ENCODE measurements at places on chromosomes 6 and 20.

GRCh38 chr6:71033171-71033570 lies 76.3 kb upstream of the B3GAT2 start:
- no peak for DNase-seq

DNA sequence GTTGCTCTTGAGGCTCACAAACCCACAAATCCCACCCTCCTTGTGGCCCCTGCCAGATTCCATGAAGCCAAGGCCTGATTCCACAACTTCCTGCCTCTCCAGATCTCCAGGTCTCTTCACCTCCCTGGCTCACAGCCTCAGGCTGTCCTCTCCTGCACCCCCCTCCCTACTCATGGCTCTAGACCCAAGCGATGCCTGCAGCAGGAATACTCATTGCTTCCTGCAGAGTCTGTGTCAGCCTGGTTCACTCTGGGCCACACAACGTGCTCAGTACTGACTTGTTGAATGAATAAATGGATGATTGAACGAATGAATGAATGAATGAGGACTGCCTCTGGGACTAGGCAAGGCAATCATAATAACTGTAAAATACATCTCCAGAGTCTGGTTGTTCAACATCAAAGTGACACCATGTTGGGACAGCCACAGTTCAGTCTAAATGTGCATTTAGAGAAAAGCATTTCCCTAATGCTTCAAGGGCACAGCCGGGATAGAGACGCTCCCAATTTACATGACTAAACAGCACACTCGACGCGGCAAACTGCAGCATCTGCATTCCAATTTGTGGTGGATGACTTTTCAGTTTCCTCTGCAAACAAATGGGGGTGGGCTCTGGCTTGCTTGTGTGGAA lies 139.9 kb downstream of the GRM4 start:
- DNase-seq = no peak

DNA sequence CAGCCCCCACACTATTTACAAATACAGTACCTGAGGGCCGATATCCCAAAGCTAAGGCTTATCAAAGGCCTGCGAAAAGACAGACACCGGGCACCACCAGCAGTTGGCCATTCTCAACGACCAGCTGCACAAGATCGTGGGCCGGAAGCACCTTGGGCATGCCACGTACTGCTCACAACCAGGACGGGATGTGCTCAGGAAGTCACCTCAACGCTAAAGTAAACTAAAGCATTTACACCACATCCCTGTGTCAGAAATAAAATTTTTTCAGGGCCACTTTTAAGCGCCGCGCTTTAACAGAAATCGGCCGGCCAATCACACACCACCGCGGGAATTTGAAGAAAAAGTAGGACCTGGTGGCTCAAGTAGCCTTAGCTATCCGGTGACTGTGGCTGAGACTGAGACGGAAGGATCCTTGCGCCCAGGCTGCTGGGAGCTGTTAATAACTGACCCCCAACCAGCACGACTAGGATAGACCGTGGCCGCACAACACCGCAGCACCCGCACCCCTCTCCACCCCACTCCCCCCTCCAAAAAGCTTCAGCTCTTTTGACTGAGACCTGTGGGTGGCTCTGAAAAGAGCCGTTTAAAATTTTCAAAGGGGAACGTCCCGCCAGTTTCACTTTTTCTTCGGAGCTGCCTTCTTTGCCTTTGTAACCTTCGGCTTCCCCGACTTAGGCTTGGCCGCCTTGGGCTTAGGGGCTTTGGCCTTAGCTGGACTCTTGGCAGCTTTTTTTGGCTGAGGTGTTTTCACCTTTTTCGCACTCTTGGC lies 131.2 kb upstream of the BTN3A2 start:
- DNase-seq = peak; percentile 71

DNA sequence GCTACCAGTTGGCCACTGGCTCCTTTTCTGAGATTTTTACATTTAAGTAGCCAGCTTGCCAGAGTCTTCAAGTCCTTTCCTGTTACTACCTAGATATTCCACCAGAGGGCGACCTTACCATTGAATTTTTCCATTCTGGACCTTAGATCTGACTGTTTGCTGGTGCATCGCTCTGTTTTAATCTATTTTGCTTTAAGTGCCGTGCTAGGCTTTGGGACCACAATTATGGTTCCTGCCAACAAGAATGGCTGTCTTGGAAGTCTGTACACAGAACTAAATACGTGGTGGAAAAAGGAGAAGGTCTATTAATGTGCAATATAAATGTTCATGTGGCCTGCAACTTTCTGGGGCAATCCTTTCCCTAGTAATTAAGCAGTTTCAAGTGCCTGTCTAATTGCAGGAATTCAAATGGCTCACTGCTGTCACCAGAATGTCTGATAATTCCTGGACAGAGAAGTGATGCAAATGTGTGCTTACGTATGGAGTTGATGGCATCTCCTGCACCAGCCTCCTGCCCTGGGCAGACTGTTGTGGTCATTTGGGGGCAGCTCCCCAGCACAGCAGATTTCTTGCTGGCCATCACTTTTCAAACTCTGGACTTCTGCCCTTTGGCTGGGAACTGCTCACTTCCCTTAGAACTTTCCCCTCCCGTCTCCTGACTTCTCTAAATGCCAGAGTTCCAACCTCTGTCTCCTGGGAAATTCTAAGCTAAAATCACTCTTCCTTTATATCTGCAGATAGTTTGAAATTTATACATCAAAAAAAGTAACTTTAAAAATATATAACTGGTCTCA lies 5.6 kb upstream of the HLA-DOA start:
- peak; percentile 85 for DNase-seq

GRCh38 chr20:59063358-59064213 lies 21.0 kb upstream of the PRELID3B start:
- no peak for DNase-seq

GRCh38 chr20:41532935-41533334 lies 85.2 kb downstream of the CHD6 start:
- no peak for DNase-seq

DNA sequence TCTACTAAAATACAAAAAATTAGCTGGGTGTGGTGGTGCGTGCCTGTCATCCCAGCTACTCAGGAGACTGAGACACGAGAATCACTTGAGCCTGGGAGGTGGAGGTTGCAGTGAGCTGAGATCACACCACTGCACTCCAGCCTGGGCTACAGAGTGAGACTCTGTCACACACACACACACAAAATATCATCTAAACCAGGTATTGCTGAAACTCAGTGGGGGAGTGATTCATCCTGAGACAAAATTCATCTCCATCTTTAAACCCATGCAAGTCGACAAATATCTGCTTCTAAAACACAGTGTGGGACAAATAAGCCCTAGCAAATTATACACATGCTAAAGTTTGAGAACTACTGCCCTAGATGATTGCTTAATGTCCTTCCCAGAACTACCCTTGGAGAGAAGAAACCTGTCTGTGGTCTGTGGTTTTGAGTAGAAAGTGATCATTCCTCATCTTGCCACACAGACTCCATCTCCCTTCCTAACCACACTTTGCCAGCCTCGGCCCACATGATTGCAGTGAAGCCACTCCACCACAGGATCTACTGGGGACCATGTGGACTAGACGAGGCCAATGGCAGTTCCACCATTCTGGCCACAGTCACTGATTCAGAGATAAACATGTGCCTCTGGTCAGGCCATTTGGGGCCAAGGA lies 130.3 kb downstream of the OPRM1 start:
- no peak for DNase-seq

DNA sequence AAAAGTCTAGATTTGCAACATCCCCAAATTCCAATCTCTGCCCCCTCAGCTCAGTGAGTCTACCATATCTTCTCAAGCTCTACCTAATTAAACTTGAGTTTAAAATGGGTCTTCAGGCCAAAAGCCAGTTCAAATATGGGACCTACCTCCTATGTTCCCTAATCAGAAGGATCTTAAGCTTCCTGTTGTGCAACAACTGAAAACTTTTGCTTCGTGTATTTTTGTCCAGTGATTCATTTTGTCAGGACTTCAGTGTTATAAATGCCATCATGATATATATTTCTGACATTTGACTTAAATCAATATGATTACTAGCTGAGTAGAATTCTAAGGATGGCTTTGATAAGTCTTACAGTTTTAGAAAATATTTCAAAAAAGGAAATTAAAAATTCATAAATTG lies 622.6 kb upstream of the PTCHD4 start:
- no peak for DNase-seq

DNA sequence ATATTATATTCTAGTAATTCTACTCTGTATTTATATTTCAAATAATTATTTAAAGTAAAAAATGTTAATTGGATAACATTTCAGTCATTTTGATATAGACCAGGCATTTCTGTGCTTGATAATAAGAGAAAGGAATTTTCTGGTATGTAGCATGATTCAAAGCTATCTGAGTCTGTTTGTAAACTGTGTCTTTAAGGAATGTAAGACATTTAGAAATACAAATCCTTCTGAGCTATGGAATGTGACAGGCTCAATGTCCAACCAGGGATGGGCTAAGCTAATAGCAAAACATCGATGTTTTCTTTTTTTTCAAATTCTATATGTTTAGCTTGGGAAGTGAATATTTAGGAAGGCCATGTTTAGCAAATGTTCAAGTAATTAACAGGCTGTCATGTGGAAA lies 41.5 kb upstream of the FAM83B start:
- no peak for DNase-seq

- DNase-seq = no peak
Observed at GRCh38 chr20:40883097-40883496, 145.5 kb upstream of the TOP1 start.

DNA sequence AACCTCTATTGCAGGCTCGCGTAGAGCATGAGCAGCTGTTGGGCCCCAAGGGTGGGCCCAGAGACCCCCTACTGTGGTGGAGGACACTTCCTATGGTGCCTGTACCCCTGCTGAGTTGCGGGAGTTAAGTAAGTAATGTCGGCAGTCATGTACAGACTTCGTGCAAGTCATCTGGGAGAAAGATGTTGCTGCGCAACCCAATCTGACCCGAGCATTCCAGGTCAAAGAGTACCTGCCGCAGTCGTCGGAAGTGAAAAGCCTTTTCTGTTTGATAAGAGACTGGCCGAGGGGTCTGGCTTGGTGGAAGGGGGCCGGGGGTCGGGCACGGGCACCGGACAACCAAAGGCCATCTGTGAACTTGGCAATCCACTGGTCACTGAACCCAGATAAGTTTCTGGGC lies 44.3 kb downstream of the OR2B6 start:
- no peak for DNase-seq

GRCh38 chr6:154358019-154358545 lies 1.5 kb upstream of the IPCEF1 start:
- no peak for DNase-seq

DNA sequence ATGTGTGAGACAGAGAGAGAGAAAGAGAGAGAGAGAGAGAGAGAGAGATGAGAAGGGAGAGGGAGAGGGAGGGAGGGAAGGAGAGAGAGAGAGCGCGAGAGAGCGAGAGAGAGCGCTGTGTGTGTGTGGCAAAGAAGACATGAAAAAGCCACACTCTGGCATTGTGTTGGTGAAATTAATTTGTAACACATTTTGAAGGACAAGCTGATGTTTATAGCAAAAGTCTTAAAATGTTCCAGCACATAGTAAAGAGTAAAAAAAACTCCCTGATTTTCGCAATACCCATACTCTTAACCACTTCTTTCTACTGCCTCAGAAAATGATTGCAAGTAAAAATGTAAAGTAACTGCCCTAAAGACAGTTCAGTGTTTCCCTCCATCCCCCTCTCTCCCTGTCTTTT lies 56.7 kb downstream of the SLC22A1 start:
- DNase-seq = no peak

DNA sequence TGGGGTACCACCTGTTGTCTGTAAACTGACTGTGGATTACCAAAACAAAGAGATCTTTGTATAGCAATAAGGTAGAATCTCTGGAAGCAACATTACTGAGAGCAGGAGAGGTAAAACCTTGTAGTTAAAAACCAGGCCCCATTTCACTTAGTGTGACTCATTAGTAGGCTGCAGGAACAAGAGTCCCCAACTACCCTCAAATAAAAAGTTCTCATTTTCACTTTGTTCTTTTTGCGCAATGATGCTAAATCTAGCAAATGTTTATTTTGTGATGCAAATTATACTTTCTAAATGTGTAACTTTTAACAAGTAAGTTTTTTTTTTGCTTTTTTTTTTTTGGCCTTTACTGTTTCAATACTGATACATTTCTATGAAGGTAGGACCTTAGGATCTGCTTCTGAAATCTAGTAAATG lies 67.1 kb downstream of the ESF1 start:
- DNase-seq = peak; percentile 24

- no peak for DNase-seq
Observed at GRCh38 chr6:109527989-109528388, 45.0 kb upstream of the ZBTB24 start.

GRCh38 chr6:75818098-75818855 lies 69.2 kb downstream of the MYO6 start:
- no peak for DNase-seq

GRCh38 chr6:155213611-155214372 lies 50.0 kb upstream of the CLDN20 start:
- DNase-seq = no peak

GRCh38 chr20:59246691-59247400 lies 53.6 kb upstream of the EDN3 start:
- DNase-seq = no peak

GRCh38 chr20:36113036-36113435 lies 41.5 kb upstream of the EPB41L1 start:
- DNase-seq = peak; percentile 85

DNA sequence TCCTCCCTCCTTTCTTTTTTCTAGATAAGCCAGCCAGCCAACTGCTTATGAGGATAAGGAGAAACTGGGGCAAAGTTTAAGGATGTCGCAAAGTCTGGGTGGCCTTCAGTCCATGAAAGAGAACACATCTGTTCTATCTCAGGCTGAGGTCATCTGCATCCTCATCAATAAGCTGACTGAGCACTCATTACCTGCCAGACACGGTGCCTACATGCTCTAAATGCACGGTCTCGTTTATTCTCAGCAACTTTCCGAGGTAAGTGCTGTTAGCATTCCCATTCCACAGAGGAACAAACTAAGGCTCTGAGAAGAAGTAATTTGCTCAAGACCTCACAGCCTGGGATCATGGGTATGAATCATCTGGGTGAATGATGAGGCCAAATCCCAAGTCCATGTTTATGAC lies 133.1 kb downstream of the BCAS1 start:
- DNase-seq = no peak

- DNase-seq = no peak
Observed at GRCh38 chr6:155466539-155466938, 10.9 kb upstream of the NOX3 start.

DNA sequence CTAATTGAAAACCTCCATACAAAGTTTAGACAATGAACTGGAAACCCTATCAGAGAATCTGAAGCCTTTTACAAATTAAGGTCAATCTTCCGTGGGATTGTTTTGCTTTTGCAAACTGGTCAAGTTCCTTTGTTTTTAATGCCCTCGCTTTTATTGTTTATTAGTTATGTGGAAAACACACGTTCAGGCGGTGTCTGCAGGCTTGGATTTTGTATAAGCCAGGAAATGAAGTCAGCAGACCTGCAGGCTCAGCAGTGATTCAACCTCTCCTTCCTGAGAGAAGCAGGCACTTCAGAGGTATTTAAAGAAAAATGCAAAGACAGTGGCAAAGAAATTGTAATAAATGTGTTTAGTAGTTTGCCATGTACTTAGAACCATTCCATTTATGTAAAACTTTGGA lies 103.4 kb upstream of the PDE10A start:
- DNase-seq = no peak

Measured in suppressor macrophage treated with lipopolysaccharide for 1 hour (primary cell).